ENCODE measurements at places on chromosomes 1 and 21. TPM values are rescaled to one million over a fixed set of nuclear protein-coding genes. Genes with fewer than 3 reads are reported as not detected.

DNA sequence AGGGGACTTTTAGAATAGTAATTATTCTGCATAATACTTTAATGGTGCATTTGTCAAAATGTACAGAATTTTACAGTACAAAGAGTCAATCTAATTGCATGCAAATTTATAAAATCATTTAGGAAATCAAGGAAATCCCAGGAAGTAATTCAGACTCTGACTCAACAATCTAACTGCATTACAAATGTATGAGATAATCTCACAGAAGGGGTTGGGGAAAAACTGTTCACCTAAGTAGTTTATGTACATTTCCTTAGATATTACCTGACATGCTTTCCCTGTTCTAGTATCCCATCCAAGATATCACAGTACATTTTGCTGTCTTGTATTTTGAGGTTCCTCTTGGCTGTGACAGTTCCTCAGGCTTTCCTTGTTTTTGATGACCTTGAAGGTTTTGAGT lies 4.7 kb downstream of the CRB1 start:
- no peak for DNase-seq

- no peak for DNase-seq
Observed at GRCh38 chr1:184022668-184023067, 14.9 kb downstream of the COLGALT2 start.

GRCh38 chr21:45901061-45901690 lies 80.4 kb upstream of the COL6A1 start:
- no peak for DNase-seq

The RGSL1 gene
- not detected for total RNA-seq

- no peak for DNase-seq
Observed at GRCh38 chr1:183753464-183753891, 51.4 kb upstream of the RGL1 start.

The MAP3K21 gene
- total RNA-seq = 11.0 TPM

GRCh38 chr21:25240974-25241373 lies 366.3 kb downstream of the MRPL39 start:
- DNase-seq = no peak

The SLC44A5 gene
- total RNA-seq = 0.07 TPM

The SERINC2 gene
- total RNA-seq = 45.8 TPM

- DNase-seq = no peak
Observed at GRCh38 chr1:154325583-154326545, 539 bp downstream of the ATP8B2 start.

- no peak for DNase-seq
Observed at GRCh38 chr1:58812468-58812867, 28.6 kb upstream of the JUN start.

The AGL gene
- total RNA-seq = 7.2 TPM

The SIM2 gene
- total RNA-seq = 22.3 TPM

DNA sequence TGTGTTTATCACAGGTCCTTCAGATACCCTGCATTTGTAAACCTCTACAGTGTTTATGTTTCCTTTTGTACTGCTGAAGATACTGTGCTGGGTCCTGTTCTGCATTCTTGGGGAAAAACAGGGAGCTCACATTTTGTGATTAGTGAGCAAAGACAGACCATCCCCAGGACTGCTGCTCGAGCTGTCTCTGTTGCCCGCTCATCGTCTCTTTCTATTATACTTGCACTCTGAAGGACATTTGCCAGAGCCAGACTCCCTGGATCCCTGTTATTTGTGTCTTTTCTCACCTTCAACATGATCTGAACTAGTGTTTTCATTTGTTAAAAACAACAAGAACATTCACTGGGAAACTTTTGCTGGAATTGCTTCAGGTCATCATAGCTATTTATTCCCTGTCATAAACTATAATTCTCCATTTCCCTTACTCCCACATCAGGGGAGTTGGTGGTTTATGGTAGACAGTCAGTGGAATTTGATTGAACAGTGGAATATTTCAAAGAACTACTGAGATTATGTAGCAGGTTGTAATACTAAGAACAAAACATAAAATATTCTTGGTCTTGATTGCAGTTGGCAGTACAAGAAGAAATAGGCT lies 53.0 kb downstream of the PRRX1 start:
- DNase-seq = no peak

DNA sequence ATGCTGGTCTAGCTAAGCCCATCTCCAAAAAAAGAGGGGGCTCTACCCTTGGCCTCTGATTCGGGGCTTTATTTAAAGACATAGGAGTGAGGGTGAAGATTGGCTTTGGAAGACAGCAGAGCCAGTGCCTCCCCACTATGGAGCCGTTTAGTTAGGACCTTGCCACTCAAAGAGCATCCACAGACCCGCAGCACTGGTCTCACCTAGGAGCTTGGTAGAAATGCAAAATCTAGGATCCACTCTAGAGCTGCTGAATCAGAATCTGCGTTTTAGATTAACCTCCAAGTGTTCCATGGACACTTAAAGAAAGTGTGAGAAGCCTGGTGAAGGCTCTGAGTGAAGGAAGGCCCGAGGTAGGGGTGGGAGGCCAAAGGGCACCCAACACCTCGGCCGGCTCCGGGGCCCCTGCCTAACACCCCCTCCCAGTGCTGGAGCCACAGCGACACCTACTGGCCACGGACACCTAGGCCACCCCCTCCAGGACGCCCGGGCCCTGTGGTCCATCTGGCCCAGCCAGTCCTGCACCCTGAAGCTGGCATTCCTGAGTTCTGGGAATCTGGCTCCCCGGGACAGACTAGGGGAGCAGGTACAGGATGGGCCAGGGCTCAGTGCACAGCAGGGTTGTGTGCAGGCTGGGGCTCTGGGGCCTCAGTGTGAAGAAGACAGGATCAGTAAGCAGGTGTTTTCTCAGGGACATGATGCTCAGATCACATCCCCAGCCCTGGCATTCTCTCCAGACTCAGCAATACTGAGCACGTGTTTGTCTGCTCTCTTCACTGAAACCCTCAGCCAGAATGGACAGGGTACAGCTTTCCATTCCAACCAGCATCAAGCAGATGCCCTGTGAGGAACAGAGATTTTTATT lies 79.2 kb downstream of the TMEM53 start:
- DNase-seq = no peak

- peak; percentile 44 for DNase-seq
Observed at GRCh38 chr1:167617153-167618147, 12.6 kb upstream of the RCSD1 start.

DNA sequence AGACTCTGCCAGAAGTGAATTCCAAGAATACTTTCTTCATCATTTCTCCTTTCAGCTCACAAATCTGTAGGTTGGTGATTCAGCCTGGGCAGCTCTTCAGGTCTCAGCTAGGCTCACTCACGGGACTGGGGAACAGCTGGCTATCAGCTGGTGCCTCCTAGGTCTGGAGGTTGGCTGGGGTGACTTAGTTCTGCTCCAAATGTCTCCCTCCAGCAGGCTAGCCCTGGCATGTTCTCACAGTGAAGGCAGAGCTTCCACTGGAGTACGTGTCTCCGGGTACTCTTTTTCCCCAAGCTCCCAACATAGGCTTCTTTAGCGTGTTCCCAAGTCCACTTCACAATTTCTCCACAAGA lies 12.5 kb upstream of the VAMP4 start:
- no peak for DNase-seq

DNA sequence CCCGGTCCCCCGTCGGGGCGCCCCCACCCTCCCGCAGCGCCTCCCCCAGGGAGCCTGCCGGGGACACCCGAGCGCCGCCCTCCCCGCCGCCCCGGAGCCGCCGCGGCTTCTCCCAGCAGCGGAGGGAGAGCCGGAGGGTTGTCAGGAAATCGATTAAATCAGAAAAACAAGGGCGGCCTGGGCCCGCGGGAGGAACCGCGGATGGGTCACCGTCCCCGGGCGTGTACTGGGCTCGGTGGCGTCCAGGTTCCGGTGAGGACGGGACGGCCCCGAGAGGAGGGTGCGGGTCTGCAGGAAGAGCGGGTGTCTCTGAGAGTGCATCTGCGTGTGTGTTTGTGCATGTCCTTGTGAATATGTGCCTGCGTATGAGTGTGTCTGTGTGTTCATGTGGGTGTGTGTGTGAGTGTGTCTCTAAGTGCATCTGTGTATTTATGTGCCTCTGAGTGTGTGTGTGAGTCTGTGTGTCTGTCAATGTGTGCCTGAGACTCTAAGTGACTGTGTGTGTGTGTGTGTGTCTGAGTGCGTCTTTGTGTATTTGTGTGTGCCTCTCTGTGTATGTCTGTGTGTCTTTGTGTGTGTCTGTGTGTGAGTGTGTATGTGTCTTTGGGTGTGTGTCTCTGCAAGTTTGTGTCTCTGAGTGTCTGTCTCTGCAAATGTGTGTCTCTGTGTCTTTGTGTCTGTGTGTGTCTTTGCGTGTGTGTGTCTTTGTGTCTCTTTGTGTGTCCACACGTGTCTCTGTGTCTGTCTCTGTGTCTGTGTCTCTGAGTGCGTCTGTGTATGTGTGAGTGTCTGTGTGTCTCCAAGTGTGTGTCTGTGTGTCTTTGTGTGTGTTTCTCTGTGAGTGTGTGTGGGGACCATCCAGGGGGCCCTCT lies 1.1 kb downstream of the SPSB1 start:
- no peak for DNase-seq

The PDPN gene
- 7.6 TPM for total RNA-seq

DNA sequence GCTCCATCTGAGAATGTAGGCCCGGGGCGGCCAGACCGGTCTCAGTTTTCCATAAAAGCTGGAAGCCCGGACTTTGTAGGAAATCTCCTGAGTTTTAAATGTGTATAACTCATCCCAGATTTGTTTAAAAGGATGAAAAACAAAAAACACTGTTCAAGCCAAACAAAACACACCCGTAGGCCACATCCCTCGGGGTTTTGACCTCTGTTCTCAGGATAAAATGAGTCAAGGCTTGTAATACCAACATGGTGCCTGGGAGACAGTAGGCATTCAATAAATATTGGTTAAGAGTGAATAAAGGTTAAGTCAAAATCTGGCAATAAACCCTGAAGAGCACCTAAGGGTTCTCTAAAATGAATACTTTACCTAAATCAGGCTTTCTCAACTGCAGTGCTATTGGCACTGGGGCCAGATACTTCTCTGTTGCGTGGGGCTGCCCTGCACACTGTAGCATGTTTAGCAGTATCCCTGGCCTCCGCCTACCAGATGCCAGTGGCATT lies 55.0 kb downstream of the KAZN start:
- DNase-seq = no peak

The CELA3B gene
- total RNA-seq = not detected

DNA sequence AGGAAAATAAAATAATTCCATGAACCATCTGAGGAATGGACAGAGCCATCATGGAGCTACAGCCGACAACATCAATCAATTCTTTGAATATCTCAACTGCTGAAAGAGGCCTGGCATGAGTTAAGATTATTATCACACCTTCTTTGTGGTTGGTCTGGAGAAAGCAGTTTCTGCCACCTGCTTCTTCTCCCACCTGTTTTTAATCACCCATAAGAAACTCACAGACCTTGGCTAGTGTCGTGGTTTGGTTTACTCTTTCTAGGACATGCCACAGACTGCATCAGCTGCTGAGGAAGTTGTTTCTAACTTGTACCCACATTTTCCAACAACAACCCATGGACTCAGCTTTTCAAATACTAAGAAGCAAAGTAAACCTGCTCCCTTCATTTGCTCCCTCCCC lies 65.6 kb downstream of the NTPCR start:
- no peak for DNase-seq

The AGBL4 gene
- not detected for total RNA-seq

DNA sequence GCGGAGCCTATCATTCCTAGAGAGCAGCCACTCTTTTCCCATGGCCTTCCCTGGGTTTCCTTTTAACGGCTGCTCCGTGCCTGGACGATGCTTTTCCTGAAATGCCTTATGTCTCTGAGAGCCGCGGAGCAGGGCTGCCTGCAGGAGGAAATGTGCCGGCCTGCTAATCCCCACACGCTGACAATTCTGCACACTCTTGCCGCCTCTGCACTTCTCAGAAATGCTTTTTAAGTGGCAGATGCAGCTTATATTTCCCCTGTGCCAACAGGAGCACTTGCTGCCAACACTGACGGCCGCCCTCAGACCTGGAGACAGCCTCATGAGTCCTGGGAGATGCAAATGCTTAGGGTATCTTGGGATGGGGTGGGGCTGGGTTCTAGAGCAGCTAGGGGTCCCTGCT lies 253.2 kb downstream of the GRIK3 start:
- DNase-seq = no peak

GRCh38 chr1:17329610-17330009 lies 21.6 kb downstream of the PADI4 start:
- DNase-seq = no peak

The ADAM30 gene
- not detected for total RNA-seq

The MYOC gene
- total RNA-seq = not detected

GRCh38 chr1:96409689-96410088 lies 311.9 kb upstream of the PTBP2 start:
- no peak for DNase-seq

- no peak for DNase-seq
Observed at GRCh38 chr21:46594276-46594675, 10.6 kb downstream of the S100B start.

GRCh38 chr1:233897325-233898162 lies 6.9 kb upstream of the SLC35F3 start:
- DNase-seq = no peak

GRCh38 chr1:110626889-110627288 lies 20.7 kb upstream of the KCNA2 start:
- no peak for DNase-seq

GRCh38 chr1:86787621-86788020 lies 83.2 kb downstream of the SH3GLB1 start:
- no peak for DNase-seq

The RHBG gene
- total RNA-seq = not detected

DNA sequence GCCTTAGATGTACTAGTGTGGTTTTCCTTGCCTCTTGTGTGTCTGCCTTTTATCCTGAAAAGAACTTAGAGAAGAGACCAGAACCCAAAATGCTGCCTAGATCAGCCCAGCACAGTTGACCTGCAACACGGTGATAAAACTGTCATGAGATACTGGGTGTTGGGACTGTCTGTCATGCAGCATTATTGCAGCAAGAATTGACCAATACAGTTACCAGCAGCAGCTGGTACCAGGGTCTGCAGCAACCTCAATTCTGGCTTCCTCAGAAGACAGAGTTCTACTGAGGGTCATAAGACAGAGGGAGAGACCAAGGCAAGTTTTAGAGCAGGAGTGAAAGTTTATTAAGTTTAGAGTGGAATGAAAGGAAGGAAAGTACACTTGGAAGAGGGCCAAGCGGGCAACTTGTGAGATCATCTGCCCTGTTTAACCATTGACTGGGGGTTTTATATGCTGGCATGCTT lies 182.0 kb downstream of the DYRK1A start:
- DNase-seq = no peak

The PLPPR4 gene
- not detected for total RNA-seq

DNA sequence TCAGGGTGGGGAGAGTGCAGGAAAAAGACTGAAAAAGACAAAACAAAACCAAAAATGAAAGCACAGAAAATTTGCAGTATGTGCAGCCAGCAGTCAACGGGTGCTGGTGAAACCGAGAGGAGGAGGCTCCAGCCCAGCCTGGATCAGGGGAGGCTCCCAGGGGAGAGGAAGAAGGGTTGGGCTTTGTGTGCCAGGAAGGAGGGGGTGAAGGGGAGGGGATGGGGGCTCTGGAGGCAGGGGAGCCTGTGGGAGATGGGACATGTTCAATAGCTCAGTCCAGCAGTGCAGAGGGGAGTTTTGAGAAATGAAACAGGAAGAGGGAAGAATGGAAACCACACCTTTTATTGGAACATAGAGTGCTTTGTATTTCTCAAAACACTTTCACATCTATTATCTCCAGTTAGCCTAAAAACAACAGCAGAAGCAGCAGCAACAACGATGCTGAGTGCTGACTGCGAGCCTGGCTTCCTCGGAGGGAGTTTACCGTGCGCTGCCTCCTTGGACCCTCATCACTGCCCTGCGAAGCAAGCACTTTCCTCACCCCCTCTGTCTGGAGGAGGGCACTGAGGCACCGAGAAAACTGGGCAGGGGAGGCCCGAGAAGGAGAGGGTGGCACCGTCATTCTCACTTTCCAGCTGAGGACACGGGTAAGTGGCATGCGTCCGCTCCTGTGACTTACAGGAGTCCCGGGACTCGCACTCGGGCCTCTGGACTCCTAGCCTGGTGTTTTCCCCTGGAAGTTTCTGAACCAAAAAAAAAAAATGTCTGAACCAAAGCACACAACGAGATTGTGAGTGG lies 62.9 kb downstream of the MDM4 start:
- DNase-seq = no peak
